ENCODE measurements at places on chromosomes 5 and 9.

DNA sequence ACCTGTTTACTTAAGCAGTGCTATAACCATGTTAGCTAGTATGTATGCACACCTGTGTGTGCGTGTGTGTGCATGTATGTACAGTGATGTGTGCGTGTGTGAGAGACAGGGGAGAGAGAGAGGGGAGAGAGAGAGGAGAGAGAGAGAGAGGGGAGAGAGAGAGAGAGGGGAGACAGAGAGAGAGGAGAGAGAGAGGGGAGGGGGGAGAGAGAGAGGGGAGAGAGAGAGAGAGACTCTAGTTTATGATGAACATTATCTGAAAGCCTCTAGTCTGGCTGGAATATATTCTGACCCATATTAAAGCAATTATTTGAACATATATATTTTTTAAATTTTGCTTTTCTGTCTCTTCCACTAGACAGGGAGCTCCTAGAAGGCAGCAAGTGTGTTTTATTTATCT, 117.5 kb upstream of the CPEB4 start:
- DNase-seq: no peak

DNA sequence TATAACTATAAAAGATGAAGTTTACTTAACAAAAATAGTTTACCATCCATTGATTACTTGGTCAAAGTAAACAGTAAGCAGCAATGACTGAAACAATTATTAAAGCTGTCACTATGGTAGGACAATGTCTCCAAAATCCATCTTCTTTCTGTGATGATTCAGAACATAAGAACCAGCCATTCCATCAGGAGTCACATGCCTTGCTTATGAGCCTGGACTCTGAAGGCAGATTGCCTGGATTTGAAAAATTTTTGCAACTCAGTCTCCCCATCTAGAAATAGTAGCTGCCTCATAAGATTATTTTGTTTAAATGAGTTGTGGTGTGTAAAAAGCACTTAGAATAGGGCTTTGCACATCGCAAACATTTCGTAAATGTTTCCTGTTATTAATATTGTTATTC, 136.2 kb downstream of the LIFR start:
- no peak for DNase-seq

GRCh38 chr5:6734243-6734700, 21.0 kb downstream of the TENT4A start:
- DNase-seq: no peak

DNA sequence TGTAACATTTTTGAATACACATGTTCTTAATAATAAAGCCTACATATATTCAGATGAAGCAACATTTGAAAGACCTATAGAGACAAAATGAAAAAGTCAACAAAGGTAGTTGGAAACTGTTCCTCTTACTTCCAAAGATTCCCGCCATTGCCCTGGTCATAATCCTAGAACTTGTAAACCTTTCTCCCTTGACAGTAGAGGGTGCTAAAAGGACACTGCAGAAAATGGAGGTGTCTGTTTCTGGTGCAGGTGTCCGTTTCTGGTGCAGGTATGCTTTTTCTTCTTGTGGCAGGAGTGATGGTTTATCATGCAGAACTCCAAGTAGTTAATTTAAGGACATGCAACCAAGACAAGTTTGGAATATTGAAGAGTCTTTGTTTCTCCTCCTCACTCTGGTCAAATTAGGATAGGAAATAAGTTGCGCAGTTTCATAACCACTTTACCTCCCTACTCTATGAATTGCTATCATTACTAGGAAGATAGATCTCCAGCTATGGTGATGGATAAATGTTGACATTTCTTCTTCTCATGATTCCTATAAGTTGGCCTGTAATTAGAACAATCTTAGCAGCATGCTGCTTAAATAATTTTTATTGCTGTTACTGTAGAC, 56.0 kb upstream of the FAM174A start:
- DNase-seq: no peak

GRCh38 chr9:91349115-91349555, 12.6 kb downstream of the AUH start:
- DNase-seq: no peak

DNA sequence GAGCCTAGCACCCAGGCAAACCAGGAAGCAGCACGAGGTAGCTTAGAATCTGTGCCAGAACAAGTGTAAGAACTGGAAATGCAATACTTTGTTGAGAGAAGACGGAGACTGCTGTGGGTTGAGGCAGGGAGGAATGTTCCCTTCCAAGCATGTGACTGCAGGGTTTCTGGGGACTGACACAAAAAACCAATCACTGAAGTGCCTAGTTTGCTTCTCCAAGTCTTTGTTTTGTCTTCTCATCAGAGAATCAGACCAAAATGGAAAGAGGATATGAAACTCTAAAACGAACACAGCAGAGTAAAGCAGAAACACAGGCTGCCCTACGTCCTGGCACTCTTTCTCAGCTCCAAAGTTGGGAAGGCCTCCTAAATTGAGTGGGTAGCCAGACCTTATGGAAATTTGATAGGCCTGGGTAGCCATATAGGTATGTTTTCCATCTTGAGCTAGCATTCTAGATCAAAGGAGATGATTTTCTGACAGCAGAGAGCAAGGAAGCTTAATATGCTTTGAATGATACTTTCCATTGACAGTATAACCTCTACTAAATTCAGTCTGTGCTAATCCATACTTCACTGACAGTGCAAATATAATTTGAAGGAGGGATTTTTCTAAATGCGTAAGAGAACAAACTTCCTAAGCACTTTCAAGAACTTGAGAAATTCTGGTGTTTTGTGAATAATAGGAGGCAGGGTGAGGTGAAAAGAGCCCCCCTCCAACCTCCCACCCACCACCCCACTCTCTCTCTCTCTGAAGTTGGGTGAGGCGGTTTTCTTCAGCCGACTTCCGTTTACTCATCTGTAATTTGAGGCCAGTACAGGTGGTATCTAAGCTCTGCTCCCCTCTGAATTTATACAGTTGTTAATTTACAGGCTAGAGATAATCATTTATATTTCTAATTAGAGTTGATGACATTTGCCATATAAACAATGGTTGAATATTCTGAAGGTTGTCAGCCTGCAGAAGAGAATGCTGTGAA, 5.5 kb downstream of the ADRB2 start:
- DNase-seq: no peak

DNA sequence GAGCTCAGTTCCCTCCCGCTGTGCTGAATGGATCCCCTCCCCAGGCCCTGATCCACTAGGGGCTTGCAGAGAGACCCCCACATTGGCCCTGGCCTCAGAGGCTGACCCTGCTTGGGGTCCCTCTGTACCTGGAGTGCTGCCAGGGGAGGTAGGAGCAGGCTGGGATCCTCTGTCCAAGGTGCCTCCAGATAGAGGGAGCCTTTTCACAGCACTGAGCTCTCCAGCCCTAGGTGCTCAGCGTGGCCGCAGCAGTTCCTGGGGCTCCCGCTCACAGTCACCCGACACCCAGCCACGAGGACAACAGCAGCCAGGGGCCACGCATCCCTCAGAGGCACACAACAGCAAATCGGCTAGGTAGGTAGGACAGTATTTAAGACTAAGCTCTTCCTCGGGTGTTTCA, 62.2 kb upstream of the IRX2 start:
- no peak for DNase-seq

DNA sequence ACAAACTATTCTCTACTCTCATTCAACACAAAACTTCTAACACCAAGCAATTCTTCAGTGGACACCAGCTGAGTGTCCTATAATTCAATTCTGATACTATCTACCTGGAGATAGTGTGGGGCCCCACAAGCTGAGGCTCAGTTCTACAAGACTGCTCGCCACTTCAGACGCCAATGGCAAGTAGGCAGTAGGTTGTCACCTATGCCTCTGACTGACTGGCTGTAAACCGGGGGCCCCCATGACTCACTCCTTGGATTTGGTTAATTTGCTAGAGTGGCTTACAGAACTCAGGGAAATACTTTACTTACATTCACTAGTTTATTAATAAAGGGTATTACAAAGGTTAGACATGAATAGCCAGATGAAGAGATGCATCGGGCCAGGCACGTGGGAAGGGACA, 21.5 kb downstream of the INIP start:
- no peak for DNase-seq

DNA sequence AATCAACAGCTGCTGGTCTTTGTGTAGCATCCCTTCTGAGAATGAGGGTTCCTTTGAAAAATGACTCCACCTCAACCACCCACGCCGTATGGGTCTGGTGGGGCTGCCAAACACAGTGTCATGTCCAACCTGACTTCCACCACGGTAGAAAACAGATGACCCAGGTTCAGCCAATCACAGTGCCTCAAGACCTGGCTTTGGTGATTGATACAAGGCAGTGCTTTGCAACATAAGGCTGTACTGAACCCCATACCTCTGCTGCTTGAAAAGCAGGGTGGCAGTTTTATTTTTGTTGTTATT, 11.5 kb upstream of the TGFBR1 start:
- no peak for DNase-seq

DNA sequence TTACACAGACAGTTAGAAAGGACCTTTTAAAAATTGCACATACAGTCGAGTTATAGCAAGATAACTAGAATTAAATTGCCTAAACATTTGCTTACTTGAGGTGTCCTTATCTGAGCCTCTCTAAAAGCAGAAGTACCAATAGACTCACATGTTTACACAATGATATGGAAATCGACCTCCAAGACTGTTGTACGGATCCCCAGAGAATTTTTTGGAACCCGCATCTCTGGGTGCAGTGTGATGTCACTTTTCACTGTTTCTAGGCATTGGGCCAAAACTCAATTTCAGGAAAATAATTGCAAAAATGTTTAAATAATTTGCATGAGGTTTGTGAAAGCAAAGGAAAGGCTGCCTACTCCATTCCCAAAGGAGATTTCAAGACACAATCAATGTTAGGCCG, 63.1 kb upstream of the ATG10 start:
- DNase-seq: no peak

DNA sequence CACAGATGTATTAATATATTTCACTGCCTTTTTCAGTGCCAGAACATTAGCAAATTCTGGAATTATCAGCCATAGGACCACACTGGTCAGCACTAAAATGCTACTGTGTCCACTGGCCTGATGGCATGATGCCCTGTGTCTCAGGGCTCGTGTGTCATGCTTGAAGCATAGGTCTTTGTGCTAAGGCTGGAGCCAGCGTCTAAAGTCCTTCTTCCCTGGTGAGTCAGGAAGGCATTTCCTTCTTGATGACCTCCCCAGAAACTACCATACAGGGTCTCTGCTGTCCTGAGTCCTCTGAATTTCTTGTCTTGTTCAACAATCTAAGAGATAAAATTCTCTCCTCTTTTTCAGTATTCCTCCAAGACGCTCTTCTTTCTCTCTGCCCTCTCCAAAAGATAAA, 489.9 kb downstream of the PSAT1 start:
- no peak for DNase-seq

DNA sequence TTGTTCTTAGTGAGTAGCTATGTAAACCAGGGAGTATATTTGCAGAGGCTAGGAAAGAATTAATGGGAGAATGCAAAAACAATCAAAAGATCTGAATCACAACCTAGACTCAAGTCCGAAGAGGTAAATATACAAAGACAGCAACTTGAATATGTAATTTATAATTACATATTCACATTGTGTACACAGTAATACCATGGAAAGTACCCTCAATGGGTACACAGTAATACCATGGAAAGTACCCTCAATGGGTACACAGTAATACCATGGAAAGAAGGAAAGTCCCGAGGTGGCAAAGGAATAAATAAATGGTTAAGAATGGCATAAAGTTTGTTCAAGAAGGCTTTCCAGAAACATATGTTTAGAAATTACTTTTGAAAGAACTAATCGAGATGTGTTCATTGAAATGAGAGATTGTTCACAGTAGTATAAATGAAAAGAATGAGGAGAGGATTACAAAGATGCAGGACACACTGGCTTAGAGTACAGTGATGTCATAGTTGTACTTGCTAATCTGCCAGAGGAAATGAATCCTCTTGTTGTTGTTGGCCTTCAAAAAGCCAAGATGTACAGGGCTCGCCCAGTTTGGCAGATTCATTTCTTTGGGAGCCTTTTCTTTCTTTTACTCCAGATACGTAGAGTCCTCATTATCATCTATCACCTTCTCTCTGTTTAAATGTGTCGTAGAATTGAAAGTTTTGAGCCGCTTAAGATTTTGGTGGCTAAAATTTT, 116.0 kb downstream of the UNC13B start:
- no peak for DNase-seq

DNA sequence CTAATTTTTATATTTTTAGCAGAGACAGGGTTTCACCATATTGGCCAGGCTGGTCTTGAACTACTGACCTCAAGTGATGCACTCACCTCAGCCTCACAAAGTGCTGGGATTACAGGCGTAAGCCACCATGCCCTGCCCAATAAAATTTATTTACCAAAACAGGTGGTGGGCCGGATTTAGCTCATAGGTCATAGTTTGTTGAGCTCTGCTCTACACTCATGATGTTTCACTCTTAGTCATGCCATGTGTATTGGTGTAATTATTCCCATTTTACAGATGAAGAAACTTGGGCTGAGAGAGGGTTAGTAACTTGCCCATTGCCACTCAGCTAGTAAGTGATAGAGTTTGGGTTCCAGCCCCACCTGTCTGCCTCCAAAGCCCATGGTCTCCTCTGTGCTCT, 93.1 kb upstream of the WWC1 start:
- DNase-seq: no peak

- no peak for DNase-seq
Observed at GRCh38 chr9:4160249-4160648, 139.6 kb downstream of the GLIS3 start.

DNA sequence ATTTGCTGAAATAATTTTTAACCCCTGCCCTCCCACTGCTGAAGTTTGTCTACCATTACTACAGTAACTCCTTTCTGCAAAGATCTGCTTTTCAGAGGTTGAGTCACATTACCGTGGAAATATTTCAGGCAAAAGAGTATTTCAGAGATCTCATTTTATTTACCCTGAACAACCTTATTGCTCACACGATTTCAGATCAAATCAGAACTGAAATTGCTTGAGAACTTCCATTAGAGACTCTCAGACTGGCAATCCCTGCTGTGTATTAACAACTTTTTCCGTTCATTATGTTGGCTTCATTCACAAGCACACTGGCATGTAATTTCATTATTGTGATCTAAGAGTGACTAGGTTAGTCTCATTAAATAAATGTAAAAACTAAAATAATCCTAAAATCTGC, 16.1 kb downstream of the NR6A1 start:
- no peak for DNase-seq

- DNase-seq: no peak
Observed at GRCh38 chr5:71891856-71892255, 172.8 kb downstream of the CARTPT start.

DNA sequence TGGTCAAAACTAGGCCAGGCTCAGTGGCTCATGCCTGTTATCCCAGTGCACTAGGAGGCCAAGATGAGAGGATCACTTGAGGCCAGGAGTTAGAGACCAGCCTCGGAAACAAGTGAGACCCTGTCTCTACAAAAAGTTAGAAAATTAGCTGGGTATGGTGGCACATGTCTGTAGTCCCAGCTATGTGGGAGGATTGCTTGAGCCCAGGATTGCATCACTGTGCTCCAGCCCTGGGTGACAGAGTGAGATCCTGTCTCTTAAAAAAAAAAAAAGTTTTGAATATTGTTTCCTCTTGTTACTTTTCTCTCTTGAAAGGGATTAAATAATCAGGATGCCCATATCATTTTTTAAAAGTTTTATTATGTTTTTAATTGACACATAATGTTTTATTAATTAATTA, 7.6 kb downstream of the ARHGEF37 start:
- DNase-seq: no peak

- no peak for DNase-seq
Observed at GRCh38 chr5:8333485-8333884, 464.5 kb downstream of the MTRR start.

GRCh38 chr9:70470050-70471015, 55.9 kb upstream of the KLF9 start:
- DNase-seq: no peak

GRCh38 chr5:179759581-179760551, 27.2 kb downstream of the MAML1 start:
- no peak for DNase-seq

All from CMK (cell line).